ENCODE measurements at places on chromosomes 5 and 9. TPM values are rescaled to one million over a fixed set of nuclear protein-coding genes. Genes with fewer than 3 reads are reported as not detected.

DNA sequence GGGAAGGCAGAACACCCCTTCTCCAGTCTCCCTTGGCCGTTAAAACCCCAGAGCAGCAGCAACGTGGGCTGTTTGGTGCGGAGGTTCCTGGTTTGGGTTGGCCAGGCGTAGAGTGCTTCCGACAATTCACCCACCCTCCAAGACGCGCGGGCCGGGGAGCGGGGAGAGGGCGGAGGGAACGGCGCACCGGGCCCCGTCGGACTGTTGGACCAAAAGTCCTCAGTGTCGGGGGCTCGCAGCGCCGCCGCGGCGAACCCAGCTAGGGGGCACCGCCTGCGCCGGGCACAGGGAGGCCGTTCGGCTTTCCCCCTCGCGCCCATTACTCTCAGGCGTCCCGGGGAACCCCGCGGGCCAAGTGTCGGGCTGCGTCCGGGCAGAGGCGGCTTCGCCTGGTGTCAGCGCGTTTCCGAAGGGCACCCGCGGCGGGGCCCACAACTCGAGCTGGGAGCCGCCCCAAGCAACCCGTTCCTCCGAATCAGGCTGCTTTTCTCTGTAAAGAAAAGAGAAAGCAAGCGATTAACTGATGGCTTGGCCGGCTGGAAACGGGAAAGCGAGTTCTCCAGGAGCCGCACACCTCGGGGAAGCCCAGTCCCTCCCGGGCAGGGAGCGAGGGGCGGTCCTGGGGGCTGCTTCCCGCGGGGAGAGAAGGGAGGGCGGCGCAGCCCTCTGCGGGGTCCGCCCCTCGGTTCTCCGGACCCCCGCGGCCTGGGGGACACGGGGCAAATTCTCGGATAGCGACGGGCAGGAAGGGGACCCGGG, 145.5 kb downstream of the ERCC6L2 start:
- peaks cover 16% of the 10 kb centered on the region for H3K27me3 ChIP-seq
- peak overlapping the region; percentile 90 for H3K27ac ChIP-seq
- H3K4me1 ChIP-seq, result peaks cover 16% of the 10 kb centered on the region
- DNase-seq, result peak; percentile 36
- peak overlapping the region; percentile 59 for H3K4me3 ChIP-seq

DNA sequence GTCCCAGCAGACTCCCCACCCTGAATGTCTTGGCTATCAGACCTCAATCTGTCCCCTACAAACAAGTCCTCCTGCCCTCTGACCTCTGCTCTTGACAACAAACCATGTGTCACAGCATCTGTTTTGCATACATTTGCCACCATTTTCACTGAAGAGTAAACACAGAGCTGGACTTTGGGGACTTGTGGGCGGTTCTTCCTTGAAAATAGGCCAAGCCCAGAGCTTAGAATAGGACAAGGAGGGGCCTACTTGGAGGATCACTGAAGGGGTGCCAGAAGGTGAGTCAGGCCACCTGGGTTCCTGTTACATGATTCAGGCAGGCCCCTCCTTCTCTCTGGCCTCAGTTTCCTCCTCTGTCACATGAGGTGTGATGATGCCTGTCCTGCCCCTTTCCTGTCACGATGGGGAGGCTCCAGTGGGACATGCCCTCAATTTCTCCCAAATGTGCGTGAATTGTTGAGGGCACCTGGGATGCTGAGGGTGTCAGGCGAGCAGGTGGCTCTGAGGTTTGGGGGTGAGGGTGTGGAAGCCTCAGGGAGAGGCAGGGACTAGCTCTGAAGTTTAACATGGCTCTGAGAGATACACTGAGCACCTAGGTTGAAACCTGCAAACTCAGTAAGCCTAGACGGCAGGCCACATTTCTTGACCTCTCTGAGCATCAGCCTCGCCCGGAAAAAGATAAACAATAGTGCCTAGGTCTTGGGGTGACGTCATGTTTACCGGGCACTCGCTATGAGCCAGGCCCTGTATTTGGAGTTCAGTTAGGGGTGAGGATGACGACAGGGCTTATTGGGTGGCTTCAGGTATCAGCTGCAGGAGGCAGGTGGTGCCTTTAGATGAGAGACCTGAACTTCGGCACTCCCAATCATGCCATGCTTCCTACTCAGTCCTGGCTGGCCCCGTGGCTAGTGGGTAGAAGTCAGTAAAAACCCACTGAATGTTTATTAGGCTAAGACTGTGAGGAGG, 107.6 kb upstream of the PITX1 start:
- H3K27ac ChIP-seq, result no peak overlapping the region
- no peak overlapping the region for H3K4me3 ChIP-seq
- H3K4me1 ChIP-seq, result no peaks in the 10 kb centered on the region
- no peak for DNase-seq

DNA sequence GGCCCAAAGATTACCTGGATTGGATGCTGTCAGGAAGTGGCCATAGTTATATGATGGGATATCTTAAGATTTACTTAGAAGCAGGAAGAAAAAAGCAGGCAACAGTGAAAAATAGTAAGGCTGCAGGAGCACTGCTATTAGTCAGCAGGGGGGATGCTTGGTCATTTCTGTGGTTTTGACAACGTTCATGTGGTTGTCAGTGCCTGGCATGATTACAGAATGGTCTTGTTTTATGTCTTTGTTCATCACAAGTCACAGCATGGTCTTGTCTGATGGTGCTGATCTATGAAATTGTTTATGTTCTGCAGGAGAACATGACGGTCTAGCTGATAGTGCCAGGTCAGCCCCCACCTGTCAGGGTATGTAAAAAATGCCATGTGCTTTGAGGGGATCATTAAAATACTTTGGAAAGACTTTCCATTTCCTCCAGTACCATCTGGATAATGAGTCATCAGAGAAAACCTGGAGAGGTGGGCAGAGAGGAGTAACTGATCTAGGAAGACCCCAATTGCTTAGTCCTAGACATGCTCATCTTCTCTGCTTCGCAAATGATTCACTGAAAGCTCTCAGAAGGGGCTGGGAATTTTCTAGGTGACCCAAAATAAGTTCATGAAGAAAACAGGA, 48.5 kb downstream of the PLGRKT start:
- no peaks in the 10 kb centered on the region for H3K27me3 ChIP-seq
- no peak overlapping the region for H3K4me3 ChIP-seq
- H3K4me1 ChIP-seq, result no peaks in the 10 kb centered on the region
- DNase-seq, result no peak

DNA sequence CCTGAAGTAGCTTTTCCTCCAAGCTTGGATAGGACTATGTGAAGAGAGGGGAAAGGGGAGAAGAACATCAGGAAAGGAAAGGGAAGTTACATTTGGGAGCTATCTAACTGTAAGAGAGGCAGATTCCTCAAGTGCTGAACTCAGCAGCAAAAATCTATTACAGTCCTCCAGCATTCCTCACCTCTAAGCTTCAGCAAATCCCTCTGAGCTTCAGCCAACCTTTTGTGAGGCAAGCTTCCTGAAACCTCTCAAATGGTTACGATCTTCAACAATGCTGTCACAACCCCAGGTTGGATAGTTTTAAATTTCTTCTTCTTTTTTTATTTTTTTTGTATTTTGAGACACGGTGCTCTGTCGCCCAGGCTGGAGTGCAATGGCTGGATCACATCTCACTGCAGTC, 2.5 kb upstream of the RNF38 start:
- H3K4me1 ChIP-seq, result peaks cover 62% of the 10 kb centered on the region
- no peak overlapping the region for H3K4me3 ChIP-seq
- H3K27me3 ChIP-seq, result no peaks in the 10 kb centered on the region

DNA sequence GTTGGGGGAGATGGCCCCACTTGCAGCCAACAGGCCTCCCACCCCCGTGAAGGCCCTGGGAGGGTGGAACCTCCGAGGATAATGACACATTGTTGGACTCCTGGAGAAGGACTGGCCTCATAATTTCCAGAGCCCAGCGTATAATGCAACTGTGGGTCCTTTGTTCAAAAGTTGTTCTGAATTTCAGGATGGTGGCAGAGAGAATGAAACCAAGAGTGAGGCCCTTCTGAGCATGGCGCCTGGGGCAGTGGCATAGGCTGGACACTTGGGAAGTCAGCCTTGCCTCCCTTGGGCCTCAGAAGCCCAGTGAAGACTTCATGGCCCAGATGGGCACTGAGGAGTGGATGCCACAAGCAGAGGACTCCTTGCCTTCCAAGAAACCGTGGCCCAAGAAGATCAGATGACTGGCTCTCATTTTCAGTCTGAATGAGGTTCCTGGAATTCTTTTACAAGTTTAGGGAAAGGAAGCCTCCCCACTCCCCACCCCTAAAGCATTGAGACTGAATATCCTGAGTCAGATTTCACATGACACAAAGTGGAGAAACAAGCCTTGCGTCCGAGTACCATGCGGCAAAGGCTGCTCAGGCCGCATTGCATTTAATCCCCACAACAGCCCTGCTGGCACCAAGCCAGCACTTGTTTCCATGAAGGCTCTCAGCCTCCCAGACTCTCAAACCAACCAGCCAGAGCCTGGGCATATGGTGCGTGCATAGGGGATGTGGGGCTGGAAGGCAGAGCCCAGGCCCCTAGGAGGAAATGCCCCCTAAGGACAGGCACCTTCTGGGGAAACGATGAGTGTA, 96.7 kb upstream of the SMIM23 start:
- H3K27me3 ChIP-seq, result no peaks in the 10 kb centered on the region
- no peaks in the 10 kb centered on the region for H3K36me3 ChIP-seq
- no peaks in the 10 kb centered on the region for H3K4me1 ChIP-seq
- no peak overlapping the region for H3K4me3 ChIP-seq

DNA sequence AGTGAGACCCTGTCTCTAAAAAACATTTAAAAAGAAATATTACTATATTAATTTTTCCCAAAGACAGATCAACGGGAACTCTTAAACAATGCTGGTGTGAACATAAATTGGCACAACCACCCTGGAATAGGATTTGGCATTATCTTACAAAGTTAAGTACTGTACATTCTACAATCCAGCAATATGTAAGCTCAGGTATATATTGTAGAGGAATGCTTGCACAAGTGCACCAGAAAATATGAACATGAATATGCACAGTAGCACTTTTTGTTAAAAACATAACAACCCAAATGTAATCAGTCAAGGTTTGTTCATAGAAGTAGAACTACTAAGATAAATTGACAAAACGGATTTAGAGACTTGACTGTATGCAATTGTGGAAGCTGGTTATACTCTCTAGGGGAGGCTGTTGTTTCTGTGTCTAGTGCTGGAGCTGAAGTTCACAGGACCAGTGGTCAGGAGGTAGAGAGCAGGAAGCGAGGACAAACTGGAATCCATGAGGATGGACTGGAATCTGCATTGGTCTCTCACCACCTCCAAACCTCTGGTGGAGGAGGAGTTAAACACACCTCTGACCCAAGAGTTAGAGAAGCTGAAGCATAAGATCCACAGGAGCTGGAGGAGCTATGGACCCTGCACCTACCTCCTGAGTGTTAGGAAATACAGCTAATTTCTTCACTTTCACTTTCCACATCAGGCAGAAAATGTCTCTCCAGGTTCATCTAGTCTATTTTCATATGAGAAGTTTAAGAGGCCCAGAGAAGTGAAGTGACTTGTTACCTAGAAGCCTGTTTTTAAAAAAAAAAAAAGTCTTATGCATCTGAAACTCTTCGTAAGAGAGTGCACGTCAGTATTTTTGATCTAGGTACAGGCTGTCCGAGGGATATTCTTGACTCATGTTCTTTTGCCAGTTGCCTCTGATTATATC, 20.3 kb upstream of the RIC1 start:
- no peak for DNase-seq
- no peaks in the 10 kb centered on the region for H3K27me3 ChIP-seq
- no peaks in the 10 kb centered on the region for H3K36me3 ChIP-seq

Gene LCN9
- not detected for total RNA-seq

Gene DNAH5
- 0.60 TPM for total RNA-seq

Gene OR1Q1
- not detected for total RNA-seq

Gene CNTNAP3
- 25.5 TPM for total RNA-seq
